Sigmoid colon (tissue), 7 donors: ENCODE measurements at places on chromosomes 6 and 20.
A peak's percentile ranks its signal among the peaks of the same experiment; 100 is the strongest.

DNA sequence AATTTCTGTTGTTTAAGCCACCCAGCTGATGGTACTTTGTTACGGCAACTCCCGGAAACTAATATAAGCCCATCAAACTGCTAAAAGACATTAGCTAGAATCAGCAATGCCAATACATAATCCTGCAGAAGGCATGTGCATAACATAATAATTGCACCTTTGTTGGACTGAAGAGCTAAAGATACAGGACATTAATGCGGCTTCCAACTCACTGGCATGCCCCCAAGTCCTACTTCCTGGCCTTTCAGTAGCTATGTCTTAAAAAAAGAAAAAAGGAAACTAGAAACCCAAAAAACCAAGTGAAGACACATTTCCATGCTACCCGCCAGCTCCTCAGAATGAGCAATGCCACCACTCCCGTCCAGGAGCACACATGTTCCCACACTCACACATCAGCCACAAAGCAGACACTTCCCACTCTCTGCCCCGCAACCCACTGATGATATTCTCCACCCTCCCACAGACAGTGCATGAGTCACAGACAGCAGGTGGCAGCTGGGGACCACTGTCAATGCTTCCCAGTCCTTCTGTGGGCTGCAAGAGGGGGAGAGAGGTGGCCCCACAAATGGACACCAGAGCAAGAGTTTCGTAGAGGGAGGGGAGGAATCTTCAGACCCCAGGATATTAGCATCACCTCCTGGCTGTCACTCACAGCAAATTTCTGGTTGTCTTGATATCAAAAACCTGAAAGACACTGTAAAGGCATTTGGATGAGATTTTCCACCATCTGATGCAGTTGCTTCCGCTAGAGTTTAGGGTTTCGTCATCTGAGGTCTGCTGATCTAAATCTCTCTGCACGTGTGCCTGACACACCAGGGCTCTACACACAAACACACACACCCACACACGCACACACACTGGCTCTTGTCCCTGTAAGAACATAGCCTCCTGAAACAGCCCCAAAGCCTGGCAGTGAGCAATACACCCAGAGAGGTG lies 32.8 kb downstream of the GFOD1 start:
- peak; percentile 84 for DNase-seq

DNA sequence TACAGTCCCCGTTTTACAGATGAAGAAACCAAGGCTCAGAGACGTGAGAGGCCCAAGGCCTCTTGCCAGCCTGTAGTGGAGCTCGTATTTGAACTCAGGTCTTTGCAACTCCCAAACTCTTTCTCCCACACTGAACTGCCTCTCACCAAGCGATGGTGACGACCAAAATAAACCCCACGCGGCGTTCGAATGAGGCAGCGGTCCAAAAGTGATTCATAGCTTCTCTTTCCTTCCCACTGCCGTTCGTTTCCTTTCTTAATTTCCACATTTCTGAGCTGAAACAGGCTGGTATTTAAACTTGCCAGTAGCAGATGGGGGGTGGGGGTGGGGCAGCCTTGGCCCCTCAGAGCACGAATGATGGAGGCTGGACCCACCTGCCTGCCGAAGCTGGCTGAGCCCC lies 252.9 kb upstream of the KCNG1 start:
- no peak for DNase-seq

GRCh38 chr20:5024103-5024502 lies 22.8 kb upstream of the SLC23A2 start:
- DNase-seq, result no peak

GRCh38 chr6:108115598-108116058 lies 41.1 kb upstream of the OSTM1 start:
- DNase-seq, result no peak

DNA sequence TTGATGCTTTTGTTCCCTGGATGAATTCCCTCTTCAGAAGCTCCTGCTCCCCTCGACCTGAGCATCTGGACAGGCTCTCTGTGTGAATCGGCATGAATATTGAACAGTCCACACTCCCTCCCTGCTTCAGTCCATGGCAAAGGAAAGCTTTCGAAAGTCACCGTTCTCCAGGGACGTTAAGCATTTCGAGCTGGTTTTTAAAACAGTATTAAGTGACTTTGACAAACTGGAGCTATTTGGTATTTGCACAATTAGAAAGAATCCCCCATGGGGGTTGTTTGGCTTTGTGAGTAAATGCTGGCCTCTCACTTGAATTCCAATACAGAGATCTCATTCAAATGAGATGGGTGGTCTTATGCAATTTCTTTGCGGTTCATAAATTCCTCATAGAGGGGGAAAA lies 85.3 kb upstream of the TIAM2 start:
- DNase-seq, result no peak

- DNase-seq, result no peak
Observed at GRCh38 chr20:49872056-49872455, 43.3 kb downstream of the SPATA2 start.

- DNase-seq, result peak; percentile 91
Observed at GRCh38 chr6:3749977-3750316, 1.6 kb downstream of the PXDC1 start.

GRCh38 chr6:22010102-22010501 lies 286.7 kb downstream of the PRL start:
- DNase-seq, result no peak

DNA sequence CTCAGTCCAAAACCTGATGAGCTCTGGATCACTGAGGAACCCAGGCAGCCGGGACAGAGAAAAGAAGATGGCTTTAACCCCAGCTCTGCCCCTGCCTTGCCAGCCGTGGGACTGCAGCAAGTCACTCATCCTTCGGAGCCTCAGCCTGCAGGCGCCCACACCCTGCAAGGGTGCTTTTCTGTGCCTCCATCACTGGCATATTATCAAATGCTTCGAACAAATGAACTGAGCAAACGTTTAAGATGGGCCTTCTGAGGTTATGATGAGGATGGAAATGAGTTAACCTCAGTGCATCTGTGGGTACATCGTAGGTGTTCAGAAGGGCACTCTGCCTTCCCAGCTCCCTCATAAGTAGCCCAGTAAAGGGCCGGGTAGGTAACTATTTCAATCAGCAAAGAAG lies 79.0 kb downstream of the NFATC2 start:
- no peak for DNase-seq

DNA sequence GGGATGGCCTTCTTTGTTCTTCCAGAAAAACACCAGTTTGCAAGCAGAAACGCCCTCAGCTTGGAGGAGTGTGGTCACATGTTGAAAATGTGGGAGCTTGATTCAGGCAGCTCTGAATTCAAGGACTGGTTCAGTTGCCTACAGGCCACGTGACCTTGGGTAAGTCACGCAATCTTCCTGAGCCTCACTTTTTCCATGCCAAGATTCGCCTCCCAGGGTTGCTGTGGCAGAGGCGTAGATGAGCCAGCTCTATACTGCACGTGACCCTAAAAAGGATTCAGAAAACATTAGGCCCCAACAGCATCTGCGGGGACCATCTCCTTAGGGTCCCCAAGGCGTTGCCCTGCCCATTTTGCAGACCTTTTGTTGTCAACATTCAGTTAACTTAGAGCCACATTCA lies 112.0 kb upstream of the SNX9 start:
- no peak for DNase-seq

- DNase-seq, result no peak
Observed at GRCh38 chr6:159043251-159043650, 1.5 kb downstream of the TAGAP start.

- DNase-seq, result no peak
Observed at GRCh38 chr6:26230351-26230750, 134.6 kb upstream of the BTN3A2 start.

DNA sequence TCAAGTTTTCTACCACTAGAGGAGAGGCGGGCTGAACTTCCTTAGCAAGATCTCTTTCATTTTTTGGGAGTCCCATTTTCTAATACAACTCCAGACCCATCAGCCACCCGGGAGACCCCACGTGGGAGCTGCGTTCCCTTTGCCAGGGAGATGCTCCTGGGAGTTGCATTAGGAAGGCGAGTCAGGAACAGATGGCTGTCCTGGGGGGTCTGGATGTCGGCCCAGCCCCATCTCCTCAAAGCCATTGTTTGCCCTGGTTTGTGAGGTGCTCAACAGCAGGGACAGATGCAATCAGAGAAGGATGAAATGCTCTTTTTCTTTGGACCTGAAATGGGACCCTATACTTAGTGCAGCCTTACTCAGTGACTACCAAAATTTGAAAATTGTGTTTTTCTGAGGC lies 39.4 kb downstream of the CARMIL1 start:
- no peak for DNase-seq

- DNase-seq, result no peak
Observed at GRCh38 chr6:109713097-109713496, 22.0 kb downstream of the FIG4 start.

DNA sequence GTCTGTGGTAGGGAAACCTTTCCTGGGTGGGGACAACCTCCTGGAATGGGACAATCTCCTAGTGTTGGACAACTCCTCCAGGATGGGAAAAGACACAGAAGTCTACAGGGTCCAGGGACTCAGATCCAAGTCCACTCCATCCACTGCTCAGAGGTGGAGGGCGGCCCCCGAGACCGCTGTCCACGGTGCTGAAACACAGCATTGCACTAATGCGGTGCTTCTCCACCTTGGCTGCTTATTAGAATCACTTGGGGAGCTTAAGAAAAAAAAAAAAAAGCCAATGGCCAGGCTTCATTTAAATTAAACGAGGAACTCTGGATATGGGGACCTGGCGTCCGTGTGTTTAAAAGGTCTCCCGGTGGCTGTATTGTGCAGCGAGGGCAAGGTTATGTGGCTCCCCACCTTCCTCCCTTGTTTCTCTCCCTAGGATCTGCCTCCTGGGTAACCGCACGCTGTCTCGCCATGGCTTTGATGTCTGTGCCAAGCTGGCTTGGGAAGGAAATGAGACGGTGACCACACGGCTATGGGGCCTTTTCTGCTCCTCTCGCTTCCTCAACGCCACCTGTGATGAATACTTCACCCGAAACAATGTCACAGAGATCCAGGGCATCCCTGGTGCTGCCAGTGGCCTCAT lies 12.0 kb downstream of the SLC12A5 start:
- DNase-seq, result no peak

- no peak for DNase-seq
Observed at GRCh38 chr20:3312940-3313682, 74.1 kb upstream of the SLC4A11 start.

DNA sequence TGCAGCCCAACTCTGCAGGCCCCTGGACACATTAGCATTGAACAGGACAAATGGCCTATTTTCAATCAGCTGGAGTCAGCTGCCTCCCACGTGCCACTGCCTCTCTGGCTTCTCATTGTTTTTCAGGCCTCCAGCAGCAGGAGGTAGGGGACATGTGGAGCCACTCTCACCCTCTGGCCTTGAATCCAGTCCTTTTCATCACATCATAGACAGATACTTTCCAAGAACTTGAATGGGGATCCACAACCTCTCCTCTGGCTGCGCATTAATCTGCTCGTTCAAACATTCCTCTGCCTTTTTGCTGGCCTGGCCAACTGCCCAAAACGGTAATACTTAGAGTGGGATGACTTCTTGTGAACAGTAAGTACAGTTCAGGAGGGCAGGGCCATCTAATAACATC lies 592.3 kb downstream of the PKHD1 start:
- DNase-seq, result no peak

DNA sequence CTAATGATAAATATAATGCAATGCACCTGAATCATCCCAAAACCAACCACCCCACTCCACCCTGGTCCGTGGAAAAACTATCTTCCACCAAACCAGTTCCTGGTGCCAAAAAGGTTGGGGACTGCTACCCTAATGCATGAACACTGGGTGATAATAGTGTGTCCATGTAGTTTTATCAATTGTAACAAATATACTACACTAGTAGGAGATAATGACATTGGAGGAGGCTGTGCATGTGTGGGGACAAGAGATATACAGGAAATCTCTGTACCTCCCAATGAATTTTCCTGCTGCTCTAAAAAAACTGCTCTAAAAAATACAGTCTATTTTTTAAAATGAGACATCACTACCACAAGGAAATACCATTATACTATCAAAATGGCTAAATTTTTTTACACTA lies 20.5 kb downstream of the CEP85L start:
- DNase-seq, result no peak

GRCh38 chr6:114061116-114061515 lies 90.2 kb upstream of the HDAC2 start:
- DNase-seq, result no peak

DNA sequence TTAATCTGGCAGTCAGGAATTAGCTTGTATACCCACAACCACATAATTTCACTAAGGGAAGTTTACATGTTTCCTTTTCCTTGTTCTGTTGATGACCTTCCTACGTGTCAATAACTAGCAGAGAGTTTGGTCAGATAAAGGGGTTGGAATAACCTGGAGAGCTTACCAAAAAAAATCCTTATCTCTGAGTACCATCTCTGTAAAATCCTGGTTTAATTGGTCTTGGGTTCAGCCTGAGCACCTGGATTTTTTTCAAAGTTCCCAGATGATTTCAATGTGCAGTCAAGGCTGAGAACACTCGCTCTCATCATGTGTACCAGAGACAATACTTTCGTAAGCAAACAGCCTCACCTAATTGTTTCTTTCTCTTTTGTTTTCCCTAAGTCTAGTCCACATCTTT lies 483.8 kb upstream of the FLRT3 start:
- no peak for DNase-seq

DNA sequence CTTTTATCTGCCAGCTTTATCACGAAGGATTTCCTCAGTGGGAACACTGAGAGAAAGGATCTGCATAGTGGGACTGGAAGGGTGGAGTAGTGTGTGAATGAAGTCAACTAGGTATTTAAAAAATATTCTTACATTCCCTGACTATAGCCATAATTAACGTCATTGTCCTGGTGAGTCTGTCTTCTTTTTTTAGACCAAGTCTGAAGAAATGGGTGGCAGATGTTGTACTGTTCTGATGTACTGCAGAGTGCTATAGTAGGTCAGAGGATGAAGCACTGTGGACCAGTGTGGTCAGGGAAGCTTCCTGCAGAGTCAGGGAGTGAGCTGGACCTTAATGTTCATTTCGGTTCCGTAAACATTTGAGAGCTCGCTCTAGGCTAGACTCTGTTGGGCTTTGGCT lies 11.9 kb downstream of the TULP4 start:
- no peak for DNase-seq

DNA sequence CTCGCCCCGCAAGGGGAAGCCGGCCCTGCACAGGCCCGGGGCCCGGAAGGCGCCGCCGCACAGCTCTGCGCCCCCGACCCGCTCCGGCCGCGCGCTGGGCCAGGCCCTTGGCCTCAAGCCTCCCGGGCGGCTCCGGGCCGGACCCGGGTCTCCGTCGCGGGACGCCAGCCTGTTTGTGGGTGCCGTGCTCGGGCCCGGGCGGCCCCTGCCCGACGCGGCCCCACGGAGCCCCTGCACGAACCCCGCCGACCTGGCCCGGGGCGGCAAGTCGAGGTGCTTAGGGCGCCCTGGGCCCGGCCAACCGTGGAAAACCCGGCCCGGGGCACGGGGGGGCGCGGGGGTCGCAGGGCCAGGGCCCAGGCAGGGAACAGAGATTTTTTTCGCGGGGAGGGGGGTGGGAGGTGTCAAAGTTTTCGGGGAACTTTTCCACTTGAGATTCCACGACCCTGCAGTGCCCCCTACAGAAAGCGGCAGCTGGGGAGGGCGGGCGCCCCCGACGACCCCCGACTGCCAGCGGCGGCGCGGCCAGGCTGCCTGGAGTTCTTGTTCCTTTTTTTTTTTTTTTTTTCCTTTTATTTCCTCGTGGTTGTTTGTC lies 805 bp upstream of the STX16 start:
- peak; percentile 63 for DNase-seq

GRCh38 chr6:55777469-55777868 lies 97.9 kb downstream of the BMP5 start:
- no peak for DNase-seq
